ENCODE measurements at places on chromosomes 13 and 19.

DNA sequence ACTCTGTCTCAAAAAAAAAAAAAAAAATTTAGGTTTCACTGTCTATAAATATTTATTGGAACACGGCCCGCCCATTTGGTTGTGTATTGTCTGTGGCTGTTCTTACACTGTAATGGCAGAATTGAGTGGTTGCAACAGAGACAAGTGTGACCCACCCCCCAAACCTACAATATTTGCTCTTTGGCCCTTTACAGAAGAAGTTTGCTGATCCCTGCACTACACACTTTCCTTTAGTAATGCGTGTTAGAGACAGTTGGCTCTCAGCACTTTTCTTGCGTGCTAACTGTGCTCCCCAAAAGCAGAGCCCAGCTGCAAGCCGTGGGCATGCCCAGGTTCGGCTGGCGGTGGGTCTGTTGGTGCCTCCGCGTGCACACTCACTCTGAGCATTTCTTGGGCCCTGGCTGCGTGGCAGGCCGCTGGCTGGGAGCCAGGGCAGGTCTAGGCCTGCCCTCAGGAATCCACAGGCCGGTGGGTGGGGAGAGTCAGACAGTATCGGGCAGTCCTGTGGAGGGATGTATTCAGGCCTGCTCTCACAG, 72.6 kb downstream of the SIPA1L3 start:
- no peak for DNase-seq

- DNase-seq, result no peak
Measured at GRCh38 chr13:52141299-52141698, 12.4 kb upstream of the NEK5 start.

GRCh38 chr19:56163097-56163496, 12.7 kb upstream of the GALP start:
- DNase-seq, result no peak

GRCh38 chr19:17248011-17248776, 2.5 kb upstream of the NR2F6 start:
- no peak for DNase-seq

DNA sequence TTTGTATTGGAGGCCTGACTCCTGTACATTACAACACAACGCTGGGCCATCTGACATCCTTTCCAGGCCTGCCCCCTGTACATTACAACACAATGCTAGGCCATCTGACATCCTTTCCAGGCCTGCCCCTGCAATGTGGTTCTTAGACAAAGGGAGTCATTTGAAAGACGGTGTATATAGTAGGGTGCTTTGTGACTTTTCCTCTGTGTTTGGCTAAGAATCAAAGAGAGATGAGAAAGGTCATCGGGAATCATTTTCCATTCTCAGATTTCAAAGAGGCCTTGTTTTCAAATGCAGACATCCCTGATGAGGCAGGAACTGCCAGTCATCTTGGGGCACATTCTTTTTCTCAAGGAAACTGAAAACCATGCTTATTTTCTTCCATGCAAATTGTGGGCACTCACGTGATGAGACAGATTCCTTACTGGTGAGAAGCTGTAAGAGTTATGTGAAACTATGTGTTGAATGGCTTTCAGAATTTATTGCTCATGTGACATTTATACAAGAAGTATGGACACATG, 551.6 kb downstream of the MYO16 start:
- DNase-seq, result peak; percentile 96

DNA sequence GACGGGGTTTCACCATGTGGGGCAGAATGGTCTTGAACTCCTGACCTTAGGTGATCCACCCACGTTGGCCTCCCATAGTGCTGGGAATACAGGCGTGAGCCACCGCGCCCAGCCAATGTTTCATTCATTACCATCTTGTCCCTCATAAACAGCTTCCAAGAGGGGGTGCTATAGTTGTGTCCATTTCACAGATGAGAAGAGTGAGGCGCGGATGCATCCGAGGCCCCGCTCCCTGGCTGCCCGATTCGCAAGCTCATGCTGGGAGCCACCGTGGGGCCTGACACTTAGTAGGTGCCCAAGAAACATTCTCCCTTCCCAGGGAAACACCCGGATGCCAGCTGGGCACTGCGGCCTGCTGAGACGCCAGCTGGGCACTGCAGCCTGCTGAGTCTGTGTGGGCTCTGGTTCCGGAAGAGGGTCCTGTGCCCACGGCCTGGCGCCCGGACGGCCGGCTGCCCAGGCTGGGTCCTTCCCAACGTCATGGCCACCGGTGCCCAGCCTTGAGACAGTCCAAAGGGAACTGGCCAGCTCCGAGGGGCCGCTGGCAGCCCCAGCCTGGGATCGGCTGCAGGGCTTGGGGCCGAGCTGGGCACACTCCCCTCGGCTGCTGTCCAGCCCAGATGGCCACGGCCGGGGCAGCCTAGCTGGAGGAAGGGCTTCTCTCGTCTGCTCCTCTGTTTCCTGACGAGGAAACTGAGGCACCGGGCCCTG, 54.7 kb downstream of the NFIC start:
- no peak for DNase-seq

DNA sequence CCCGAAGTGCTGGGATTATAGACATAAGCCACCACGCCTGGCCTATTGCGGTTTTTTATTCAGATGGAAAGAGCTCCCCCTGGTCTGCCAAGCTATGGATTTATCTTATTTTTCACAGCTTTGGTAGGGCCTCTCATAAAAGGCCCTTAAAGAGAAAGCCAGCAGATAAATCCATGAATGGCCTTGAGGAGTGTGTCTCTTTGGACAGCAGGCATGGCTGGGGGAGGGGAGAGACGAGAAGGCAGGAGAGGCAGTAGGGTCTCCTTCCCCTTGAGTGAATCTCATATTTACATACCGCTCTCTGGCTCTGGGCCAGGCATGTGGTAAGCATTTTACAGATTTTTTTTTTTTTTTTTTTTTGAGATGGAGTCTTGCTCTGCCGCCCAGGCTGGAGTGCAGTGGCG, 25.2 kb downstream of the MARK4 start:
- peak; percentile 86 for DNase-seq

GRCh38 chr19:41811036-41811435, 14.6 kb downstream of the CEACAM3 start:
- no peak for DNase-seq
